Activated CD4-positive, alpha-beta memory T cell treated with anti-CD3 and anti-CD28 coated beads for 36 hours (primary cell): ENCODE measurements at places on chromosomes 7 and 10.

- H3K27ac ChIP-seq = no peak overlapping the region
- H3K27me3 ChIP-seq = no peaks in the 10 kb centered on the region
- H3K36me3 ChIP-seq = peaks cover 19% of the 10 kb centered on the region
- H3K4me1 ChIP-seq = no peaks in the 10 kb centered on the region
- no peak overlapping the region for H3K4me3 ChIP-seq
- no peak for DNase-seq
Observed at GRCh38 chr10:978826-979421, 9.3 kb upstream of the GTPBP4 start.

DNA sequence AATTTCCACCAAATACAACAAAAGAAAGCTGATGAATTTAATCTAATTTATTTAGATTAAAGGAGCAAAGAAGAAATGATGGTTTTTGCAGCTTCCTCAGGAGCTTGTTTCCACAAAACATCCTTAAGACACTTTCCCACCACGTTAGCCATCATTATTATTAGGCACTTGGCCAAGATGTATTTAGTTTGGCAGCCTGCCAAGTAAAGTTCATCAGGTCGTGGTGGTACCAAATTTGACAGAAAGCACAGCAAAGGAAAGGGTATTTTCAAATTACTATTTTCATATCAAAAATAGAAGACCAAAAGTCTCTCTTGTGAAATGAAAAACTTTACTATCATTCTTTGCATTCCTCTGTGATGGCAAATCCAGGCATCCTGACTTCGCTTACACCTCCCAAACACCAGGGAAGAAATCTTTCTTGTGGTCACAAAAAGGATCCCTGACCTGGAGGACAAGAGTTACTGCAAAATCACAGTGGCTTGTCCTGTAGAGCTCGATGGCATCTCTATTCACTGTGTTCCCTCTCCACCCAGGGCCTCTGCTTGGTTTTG, 123.1 kb upstream of the INHBA start:
- H3K36me3 ChIP-seq = no peaks in the 10 kb centered on the region
- no peaks in the 10 kb centered on the region for H3K4me1 ChIP-seq
- no peak overlapping the region for H3K27ac ChIP-seq
- H3K4me3 ChIP-seq = no peak overlapping the region
- DNase-seq = no peak

DNA sequence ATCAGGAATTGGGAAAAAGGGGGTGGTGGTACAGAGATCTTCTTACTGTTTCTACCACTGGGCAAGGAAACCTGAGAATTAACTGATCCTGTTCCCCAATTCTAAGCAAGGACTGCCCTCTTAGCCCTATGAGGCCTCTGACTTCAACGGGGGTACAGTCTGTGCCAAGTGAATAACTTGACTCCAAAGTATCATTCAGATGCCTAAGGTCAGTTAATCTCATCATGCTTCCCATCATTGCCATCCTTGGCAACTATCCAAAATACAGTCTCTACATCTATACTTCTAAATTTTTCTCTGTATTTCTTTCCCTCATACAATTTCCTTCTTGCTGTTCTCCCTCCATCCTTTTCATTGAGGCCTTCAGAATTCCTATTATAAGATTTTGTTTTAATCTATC, 10.5 kb downstream of the PPP3CB start:
- peaks cover 32% of the 10 kb centered on the region for H3K4me1 ChIP-seq
- H3K27ac ChIP-seq = no peak overlapping the region
- peaks cover 13% of the 10 kb centered on the region for H3K36me3 ChIP-seq
- no peak for DNase-seq
- no peaks in the 10 kb centered on the region for H3K27me3 ChIP-seq

DNA sequence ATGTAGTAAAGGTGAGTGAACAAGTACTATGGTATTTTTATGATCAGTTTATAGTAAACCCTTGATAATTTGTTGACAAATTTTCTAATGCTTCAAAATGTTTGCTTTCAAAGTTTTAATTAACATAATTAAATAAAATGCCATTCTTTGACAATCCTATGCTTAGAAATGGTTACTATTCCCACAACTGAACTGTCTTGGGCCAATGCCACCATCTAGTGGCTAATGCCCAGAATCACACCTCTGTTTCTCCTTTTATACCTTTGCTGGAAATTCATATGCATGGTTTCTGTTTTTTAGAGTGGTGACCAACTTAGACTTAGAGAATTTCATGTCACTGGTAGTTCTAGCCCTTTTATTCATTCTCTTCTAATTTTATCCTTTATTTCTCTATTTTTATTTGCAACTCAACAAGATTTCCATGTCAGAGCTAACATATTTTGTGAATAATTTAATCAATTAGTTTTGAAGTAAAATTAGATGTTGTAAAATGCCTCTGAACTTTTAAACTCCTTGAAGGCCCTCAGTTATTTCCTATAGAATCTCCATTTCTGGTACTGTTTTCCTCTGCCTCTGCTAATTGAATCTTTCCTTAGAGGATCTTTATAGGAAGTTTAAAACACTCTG, 31.1 kb downstream of the PCGF5 start:
- no peaks in the 10 kb centered on the region for H3K27me3 ChIP-seq
- no peak overlapping the region for H3K27ac ChIP-seq
- H3K4me3 ChIP-seq = no peak overlapping the region
- peaks cover 4% of the 10 kb centered on the region for H3K4me1 ChIP-seq
- peaks cover 43% of the 10 kb centered on the region for H3K36me3 ChIP-seq
- DNase-seq = peak; percentile 63

GRCh38 chr7:67549126-67549525, 552.5 kb downstream of the TYW1 start:
- no peak overlapping the region for H3K4me3 ChIP-seq
- no peak for DNase-seq
- H3K27ac ChIP-seq = no peak overlapping the region
- H3K36me3 ChIP-seq = no peaks in the 10 kb centered on the region

DNA sequence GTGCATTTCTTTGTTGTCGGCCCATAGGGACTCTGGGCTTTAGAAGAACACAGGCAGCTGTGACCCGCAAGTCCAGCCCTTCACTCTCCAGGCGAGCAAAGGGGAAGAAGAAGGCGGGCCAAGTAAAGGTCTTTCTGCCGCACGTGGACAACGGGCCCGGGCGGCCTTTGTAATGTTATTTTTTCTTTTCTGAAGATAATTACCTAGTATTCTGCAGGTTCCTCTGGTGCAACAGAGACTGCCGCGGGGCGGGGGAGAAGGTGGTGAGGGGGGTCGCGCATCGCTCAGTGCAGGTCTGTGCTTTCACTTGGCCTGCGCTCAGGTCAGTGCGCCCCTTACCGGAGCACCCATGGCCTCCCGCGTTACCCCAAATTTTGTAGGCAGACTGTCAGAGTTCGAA, 7.1 kb upstream of the TBX20 start:
- no peak overlapping the region for H3K4me3 ChIP-seq
- no peak overlapping the region for H3K27ac ChIP-seq
- no peak for DNase-seq
- H3K27me3 ChIP-seq = peaks cover 80% of the 10 kb centered on the region
